ENCODE measurements at places on chromosomes 6 and 20.

DNA sequence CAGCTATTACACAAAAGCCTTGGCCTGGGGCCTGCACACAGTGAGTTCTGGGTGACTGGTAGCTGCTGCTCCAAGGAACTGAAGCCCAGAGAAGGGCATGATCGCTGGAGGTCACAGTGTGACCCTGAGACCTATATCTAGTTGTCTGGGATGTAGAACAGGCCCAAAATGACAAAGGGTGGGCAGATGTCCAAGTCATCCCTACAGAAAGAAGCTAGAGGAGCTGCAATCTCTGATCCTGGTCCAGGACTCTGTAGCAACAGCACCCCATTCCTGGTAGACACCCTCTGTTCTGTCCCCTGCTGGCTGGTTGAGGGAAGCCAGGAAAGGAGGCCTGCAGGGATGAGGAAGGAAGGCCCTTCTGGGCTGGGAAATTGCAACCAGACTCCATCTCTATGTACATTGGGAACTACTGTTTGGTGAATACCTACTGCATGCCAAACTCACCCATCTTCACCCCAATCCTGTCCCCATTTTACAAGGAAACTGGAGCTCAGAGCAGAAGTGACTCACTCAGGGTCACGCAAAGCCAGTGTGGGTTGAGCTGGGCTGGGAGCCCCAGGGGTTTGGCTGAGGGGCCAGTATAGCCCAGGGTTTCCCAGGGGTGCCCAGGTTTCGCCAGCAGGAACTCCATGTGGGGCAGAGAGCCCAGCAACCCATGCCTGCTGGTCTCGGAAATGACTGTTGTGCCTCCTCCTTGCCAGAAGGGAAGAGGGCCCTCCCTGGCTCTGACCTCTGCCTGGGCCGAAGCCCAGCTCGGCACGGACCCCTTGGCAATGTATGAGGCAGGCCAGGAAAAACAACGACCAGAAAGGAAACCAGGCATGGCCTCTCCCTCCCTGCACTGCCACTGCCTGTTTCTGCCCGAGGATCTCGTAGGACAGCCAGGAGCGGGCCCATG lies 44.9 kb upstream of the TLDC2 start:
- DNase-seq, result no peak

DNA sequence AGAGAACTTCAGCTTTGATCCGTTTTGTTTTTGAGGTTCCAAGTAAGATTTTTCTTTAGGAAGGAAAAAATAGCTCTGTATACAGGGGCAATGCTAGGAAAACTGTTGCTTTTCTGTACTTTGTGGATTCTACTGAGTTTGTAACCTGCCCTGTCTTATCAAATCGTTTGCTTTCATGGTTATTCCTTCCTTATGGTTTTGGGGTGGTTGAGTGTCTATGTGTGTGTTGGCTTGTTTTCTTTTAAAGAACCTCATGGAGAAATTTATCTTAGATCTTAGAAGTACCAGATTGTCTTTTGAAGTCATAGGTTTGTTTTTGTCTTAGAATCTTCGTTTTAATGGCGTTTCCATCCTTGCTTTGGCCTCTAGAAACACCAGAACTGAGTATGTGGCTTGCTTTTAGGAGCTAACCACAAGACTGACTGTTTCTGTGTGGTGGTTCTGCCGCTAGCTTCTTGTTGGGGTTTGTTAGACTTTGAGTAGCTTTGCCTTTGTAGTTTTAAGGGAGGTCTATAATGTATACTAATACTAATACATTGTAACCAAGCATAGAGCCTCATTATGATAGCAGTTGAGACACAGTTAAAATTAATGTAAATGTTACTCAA lies 86.8 kb downstream of the RPP40 start:
- DNase-seq, result no peak

GRCh38 chr20:6699921-6700562 lies 67.4 kb upstream of the BMP2 start:
- DNase-seq, result no peak

GRCh38 chr6:255751-256083 lies 36.6 kb upstream of the DUSP22 start:
- no peak for DNase-seq

DNA sequence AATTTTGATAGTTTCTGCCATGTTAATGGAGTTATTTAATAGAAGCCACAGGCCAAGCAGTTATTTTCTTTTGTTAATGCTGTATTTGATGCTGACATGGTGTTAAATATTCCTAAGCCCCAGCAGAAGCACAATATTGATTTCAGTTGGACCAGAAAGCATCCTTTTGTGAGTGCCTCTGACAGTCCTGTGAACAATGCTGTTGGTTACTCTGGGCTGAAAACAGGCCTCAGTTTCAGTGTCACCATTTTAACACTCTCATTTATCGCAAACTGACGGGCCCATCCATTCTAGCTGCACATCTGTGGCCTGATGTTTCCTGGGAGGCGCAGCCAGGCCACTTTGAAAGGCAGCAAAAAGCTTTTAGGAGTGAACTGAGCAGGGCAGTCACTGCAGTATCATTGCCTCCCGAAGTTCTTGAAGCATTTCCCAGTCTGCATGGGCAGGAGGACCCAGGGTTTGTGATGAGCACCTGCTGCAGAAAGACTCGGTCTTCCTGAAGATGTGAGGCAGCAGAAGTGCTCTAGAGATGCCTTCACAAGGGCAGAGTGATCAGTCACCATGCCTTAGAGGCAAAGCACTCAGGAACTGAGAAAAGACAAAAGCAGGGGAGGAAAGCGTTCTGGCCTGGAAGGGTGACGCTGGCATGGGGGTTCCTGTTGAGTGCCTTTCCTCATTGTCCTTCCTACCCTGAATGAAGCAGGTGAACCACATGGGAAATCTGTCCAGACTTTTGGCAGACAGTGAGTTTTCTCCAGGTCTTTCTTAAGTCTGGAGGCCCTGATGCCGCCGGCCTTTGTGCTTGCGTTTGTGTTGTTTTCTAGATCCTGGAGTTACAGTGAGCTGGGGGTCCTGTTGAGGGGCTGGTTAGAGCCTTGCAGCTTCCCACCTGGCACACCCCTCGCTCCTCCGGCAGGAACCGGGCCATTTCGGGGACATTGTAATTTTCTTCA lies 74.0 kb downstream of the ZDHHC14 start:
- no peak for DNase-seq

- no peak for DNase-seq
These were observed 16.2 kb downstream of the ANKRD6 start for GRCh38 chr6:89449193-89449592.

DNA sequence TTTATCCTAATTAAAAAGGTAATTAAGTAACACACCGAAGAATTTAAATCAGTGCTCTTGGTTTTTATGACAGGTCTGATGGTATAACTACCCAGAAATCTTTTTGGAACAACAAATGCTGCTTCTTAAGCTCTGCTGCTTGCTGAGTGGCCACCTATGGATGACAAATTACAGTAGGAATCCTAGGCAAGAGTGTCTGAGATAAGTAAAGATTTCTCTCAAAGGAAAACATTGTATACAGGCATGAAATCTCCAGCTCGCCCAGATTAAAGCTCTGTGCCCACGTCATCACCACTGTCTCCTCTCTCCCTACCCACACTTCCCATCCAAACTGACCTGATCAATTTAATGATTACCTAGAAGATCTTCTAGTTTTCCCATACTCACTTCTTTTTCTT lies 1083.0 kb upstream of the MAP3K7 start:
- no peak for DNase-seq

DNA sequence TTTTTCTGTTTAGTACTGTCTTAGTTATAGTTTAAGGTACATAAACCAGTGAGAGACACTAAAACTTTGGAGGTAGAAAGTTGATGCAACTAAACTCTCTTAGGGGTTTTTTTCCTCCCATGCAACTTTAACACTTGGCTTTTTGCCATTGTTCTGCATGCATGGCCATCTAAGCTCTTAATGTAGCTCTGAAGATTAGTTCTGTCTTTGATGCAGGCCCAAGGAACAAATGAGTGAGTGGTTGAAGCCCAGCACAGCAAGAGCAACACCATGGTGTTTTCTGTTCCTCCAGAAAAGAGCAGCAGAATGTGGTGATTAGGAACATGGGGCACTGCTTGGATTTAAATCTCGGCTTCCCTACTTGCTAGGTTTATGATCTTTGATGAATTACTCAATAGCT lies 89.3 kb downstream of the L3MBTL3 start:
- no peak for DNase-seq

DNA sequence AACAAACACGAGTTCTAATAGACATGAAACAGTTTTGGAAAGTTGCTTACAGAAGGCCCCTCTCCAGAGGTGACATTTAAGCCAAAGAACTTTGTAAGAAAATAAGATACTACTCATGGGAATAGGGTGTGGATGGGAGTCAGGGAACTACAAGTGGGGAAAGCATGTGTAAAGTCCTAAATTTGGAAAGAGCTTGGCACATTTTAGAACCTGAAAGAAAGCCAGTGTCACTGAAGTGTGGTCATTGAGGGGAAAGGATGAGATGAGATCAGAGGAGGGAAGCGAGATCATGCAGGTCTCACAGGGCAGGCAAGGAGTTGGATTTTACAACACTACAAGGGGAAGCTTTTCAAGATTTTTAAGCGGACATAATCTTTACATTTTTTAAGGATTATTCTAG lies 38.0 kb downstream of the VGLL2 start:
- DNase-seq, result no peak

DNA sequence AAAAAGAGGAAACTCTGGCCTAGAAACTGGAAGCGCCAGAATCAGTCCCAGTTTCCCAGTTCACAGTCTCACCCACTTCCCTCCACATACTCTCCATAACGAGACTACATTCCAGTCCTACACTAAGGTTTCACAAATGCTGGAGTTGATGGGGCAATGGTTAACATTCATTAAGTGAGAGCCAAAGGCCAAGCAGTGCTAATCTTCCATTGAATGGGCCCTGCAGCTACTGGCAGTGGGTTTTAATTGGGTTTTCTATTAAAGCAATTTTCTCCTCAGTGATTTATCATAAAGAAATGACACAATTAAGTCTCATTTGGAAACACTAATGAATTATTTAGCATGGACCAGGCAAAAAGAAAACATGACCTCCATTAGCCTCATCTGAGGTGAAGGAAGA lies 20.8 kb upstream of the NRSN1 start:
- no peak for DNase-seq

GRCh38 chr20:5486377-5487054 lies 169.8 kb upstream of the PROKR2 start:
- DNase-seq, result no peak

DNA sequence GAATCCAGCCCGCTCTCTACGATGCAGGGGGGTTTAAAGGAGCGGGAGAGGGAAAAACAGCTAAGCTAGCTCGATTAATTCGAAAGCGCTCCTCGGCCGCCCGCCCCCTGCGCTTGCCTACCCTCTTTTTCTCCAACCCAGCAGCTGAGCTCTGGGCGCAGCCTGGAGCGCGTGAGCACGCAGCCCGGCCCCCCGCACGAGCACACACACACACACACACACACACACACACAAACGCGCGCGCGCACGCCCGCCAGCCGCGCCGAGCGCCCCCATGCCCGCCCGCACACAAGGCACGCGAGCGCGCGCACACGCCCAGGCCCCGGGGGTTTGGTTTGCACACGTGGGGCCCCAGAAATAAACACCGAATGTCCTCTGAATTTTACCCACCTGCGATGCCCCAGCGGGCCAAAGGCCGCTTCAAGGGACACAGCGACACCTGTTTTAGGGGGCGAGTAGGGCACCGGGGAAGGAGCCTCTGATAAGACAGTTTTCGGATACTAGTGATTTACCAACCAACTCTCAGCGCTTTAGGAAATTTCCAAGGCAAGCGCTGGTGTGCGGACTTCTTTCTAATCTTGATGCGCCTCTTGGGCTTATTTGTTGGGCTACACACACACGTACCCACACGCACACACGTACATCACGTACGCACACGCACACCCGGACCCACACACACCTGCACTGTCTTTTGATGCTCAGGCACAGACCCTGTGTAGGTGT lies 802 bp upstream of the NRN1 start:
- DNase-seq, result no peak

Measured in skeletal muscle cell (primary cell).